ENCODE measurements at places on chromosomes 16 and 17.

DNA sequence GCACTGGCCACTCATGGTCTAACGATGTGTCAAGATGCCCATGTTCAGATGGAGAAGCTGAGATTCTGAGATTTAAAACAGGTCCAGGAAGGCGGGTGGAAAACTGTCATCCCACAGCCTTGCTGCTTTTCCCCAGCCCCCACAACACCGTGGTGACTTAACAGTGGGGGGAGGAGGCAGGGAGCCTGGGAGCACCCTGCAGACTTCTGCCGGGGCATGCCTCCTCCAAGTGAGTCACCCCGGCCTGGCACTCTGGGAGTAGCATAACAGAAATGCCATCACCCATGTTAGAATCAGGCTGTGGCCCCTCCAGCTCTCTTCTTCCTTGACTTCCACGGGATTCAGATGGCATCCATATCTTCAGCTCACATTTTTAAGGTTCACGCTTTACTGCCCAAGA lies 164.8 kb downstream of the CBLN1 start:
- no peak for DNase-seq

- DNase-seq = peak; percentile 39
Measured at GRCh38 chr17:61451538-61452300, 503 bp upstream of the TBX4 start.

DNA sequence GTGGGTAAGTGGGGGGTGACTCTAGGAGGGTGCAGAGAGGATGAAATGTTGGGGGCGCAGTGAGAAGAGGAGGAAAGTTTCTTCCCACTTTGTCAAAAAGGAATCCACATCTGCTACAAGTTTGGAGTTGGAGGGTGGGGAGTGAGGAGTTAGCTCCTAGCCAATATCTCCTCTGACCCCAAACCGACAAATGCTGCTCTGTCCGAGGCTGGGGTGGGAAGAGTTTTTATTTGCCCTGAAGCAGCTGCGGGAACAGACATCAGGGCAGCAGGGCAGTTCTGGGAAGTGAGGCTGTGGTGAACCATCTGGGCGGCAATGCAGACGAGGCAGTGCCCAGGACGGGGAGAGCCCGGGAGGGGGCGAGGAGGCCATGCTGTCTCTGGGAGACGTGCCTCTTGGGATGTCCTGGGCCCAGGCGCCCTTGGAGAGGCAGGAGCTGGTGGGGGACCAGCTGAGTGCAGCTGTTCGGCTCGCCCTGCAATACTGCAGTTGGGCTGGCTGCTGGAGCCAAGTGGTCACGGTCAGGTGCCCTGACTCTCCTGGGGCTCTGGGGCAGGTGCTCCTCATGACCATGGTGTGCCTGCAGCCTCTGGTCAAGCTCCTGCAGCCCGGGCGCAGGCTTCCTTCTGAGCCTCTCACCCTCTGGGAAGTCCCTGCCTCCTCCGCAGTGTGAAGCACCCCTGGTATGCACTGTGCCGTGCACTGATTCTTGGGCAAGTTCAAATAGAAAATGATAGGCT lies 6.4 kb upstream of the SOCS3 start:
- no peak for DNase-seq

GRCh38 chr17:35760587-35760986 lies at the start of gene C17orf50:
TSS of gene C17orf50 (plus strand) at chr17:35760887. CDS start at chr17:35760942, 55 bp downstream.
- no peak for DNase-seq

GRCh38 chr16:78353640-78354275 lies 254.3 kb downstream of the WWOX start:
- DNase-seq = no peak

- DNase-seq = no peak
Measured at GRCh38 chr16:964356-965035, 6.3 kb downstream of the LMF1 start.

DNA sequence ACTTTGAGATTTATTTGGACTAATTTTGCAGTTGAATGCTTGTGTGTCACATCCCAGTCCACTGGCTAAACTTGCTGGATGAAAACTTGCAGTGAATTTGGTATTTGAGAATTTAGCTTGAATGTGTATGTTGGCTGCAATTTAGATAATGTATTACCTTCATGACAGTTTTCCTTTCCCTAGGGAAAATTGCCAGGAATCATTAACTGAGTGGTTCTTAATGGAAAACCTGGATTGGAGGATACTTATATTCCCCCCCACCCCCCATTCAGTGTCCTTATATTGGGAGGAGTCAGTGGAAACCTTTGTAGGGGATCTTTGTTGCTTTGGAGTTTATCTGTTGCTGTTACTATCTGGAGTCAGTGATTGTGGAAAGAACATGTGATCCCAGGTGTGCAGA lies 67.6 kb downstream of the KPNA2 start:
- DNase-seq = no peak

DNA sequence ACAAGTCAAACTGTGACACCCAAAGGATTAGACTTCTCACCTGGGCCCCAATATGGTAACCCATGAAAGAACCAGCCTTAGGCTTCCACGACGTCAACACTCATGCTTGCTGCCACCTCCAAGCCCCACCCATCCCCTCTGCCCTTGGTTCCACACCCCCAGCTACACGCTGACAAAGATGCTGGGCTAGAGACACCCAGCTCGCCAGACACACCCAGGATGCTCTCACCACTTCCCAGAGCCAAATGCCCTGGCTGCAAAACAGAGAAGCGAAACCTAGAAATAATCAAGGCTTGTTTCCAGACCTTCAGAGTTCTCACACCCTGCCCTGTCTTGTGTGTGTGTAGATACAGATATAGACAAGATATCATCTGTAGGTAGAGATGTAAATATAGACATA lies 26.0 kb upstream of the ADCY9 start:
- no peak for DNase-seq

All from endothelial cell (in vitro differentiated cells).